Breast epithelium (tissue), 4 donors: ENCODE measurements at places on chromosomes 5 and 9. TPM values are rescaled to one million over a fixed set of nuclear protein-coding genes. Genes with fewer than 3 reads are reported as not detected.

Gene KIF20A
- total RNA-seq: 0.29 TPM

Gene NR6A1
- 5.3 TPM for total RNA-seq

Gene LCN1
- not detected for total RNA-seq

Gene INSL6
- not detected for total RNA-seq

Gene IPO11
- total RNA-seq: 34.7 TPM

Gene RLN2
- 6.9 TPM for total RNA-seq

Gene ERMP1
- 12.6 TPM for total RNA-seq

Gene TPPP
- 2.9 TPM for total RNA-seq

Gene HMGCR
- 16.5 TPM for total RNA-seq

DNA sequence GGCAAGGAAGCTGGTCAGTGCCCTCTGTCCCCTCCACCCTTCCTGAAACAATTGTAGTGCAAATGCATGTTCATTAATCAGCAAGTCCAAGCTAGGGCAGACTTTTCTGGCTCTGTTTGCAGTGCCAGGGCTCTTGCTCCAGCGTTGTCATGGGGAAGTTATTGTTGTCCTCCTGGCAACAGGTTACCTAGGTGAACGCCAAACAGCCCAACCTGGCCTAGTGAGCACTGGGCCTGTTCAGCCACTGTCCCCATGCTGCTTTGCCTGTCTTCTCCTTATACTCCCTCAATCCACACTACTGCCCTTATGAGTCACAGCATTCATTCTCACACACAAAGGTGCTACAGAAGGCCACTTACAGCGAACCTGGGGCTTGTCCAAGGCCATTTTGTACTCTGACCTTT is 34.5 kb upstream of the GLIS3 start:
- H3K4me3 ChIP-seq: no peak overlapping the region
- H3K27me3 ChIP-seq: no peaks in the 10 kb centered on the region
- no peaks in the 10 kb centered on the region for H3K36me3 ChIP-seq

GRCh38 chr9:27413511-27414219 is 110.4 kb upstream of the IFNK start:
- no peaks in the 10 kb centered on the region for H3K4me1 ChIP-seq
- peak overlapping the region; percentile 48 for H3K4me3 ChIP-seq
- H3K36me3 ChIP-seq: no peaks in the 10 kb centered on the region
- no peaks in the 10 kb centered on the region for H3K27me3 ChIP-seq
- DNase-seq: no peak
- H3K27ac ChIP-seq: peak overlapping the region; percentile 68

GRCh38 chr5:138459311-138459933 is 5.9 kb upstream of the EGR1 start:
- peaks cover 6% of the 10 kb centered on the region for H3K4me1 ChIP-seq
- no peak overlapping the region for H3K4me3 ChIP-seq
- H3K27ac ChIP-seq: no peak overlapping the region
- DNase-seq: no peak
- H3K27me3 ChIP-seq: no peaks in the 10 kb centered on the region
- no peaks in the 10 kb centered on the region for H3K36me3 ChIP-seq

DNA sequence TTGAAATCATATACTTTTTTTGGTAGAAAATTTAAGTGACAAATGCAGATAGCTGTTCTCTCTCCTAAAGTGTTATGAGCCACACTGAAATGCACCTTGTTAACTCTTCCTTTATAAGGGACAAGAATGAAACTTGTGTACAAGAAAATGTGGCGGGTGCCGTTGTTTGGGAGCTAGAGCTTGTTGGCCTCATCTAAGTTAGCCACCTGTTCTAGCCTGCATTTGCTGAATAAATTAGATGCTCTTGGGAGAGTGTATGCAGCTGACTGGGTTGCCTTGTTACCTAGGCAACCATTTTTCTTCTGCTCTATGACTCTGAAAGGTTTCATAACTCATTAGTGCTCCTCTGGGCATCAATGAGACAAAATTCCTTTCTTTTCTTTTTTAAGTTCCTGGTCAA is 174.3 kb downstream of the TAF11L14 start:
- H3K4me3 ChIP-seq: no peak overlapping the region
- no peak overlapping the region for H3K27ac ChIP-seq
- H3K4me1 ChIP-seq: no peaks in the 10 kb centered on the region
- H3K27me3 ChIP-seq: no peaks in the 10 kb centered on the region

DNA sequence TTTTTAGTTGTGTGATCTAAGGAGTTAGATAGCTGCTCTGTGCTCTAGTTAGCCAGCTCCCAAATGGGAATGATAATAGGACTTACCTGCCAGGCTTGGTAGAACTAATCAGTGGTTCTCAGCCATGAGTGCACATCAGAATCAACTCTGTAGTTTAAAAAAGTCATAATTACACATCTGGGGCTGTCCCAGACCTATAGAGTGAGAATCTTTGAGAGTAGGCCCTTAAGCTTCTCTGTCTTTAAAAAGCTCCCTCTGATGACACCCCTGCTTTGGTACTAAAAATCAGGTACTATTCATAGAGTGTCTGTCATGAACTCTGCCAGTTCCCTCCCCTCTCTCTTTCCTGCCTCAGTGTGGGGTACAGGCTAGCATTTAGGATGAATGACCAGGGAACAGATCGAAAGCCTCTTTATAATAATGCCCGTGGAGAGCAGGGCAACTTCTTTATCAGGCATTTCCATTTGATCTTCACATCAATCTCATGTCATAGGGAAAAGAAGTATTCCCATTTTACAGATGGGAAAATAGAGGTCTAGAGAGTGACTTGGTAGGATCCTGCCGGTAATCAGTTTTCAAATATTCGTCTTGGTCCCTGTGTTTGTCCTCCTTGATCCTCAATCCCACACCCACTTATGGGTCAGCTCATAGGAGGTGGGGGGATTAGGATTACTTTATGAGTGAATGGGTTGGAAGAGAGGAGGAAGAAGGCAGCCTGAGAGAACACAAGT is 15.3 kb downstream of the PPARGC1B start:
- no peaks in the 10 kb centered on the region for H3K27me3 ChIP-seq
- no peaks in the 10 kb centered on the region for H3K36me3 ChIP-seq
- no peaks in the 10 kb centered on the region for H3K4me1 ChIP-seq
- H3K27ac ChIP-seq: no peak overlapping the region
- no peak overlapping the region for H3K4me3 ChIP-seq

DNA sequence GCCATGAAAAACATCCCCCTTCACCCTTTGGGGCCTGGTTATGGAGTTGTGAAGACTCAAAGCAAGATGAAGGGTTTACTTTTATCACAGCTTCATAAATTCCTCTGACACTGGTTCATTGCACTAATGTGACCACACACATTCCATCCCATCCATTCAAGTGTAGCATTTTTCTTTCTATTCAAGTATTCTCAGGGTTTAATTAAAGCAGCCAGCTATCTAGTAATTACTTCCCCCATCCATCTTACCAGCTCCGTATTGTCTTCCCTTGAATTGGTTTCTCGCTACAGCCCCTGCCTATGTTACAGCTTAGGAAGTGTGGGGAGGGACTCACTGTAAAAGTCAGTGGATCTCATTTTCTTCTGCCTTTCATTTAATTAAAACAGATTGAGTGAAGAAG is 387.0 kb upstream of the RFX3 start:
- no peak overlapping the region for H3K4me3 ChIP-seq
- no peaks in the 10 kb centered on the region for H3K36me3 ChIP-seq
- H3K27ac ChIP-seq: no peak overlapping the region
- H3K4me1 ChIP-seq: no peaks in the 10 kb centered on the region

- no peaks in the 10 kb centered on the region for H3K27me3 ChIP-seq
- no peak for DNase-seq
- H3K27ac ChIP-seq: no peak overlapping the region
- H3K4me1 ChIP-seq: no peaks in the 10 kb centered on the region
- no peak overlapping the region for H3K4me3 ChIP-seq
These were observed 124.0 kb downstream of the CSNK1G3 start for GRCh38 chr5:123636006-123636405.

DNA sequence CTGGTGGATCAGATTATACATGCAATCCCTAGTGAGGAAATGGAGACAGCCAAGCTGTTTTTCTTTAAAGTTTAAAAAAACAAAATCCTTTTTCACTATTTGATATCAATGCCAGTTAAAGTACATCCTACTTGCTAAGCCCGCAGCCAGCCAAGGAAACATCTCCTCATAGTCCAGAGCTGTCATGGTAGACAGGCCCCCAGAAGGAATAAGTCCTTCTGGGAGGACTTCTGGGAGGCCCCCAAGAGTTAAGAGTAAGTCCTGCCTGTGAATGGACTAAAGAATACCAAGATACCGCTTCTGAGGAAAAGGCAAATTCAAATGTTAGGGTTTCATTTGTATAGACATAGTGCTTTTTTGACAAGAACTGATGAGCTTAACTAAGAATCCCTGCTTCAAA is 38.3 kb downstream of the MOCS2 start:
- H3K27ac ChIP-seq: no peak overlapping the region
- DNase-seq: no peak
- no peaks in the 10 kb centered on the region for H3K4me1 ChIP-seq
- H3K4me3 ChIP-seq: no peak overlapping the region
- no peaks in the 10 kb centered on the region for H3K36me3 ChIP-seq

GRCh38 chr5:169753795-169754194 is 116.7 kb downstream of the DOCK2 start:
- peaks cover 6% of the 10 kb centered on the region for H3K4me1 ChIP-seq
- H3K27ac ChIP-seq: peak overlapping the region; percentile 59
- no peak for DNase-seq
- H3K4me3 ChIP-seq: no peak overlapping the region
- H3K27me3 ChIP-seq: no peaks in the 10 kb centered on the region
- H3K36me3 ChIP-seq: no peaks in the 10 kb centered on the region

- H3K36me3 ChIP-seq: no peaks in the 10 kb centered on the region
- no peak overlapping the region for H3K27ac ChIP-seq
- H3K4me1 ChIP-seq: no peaks in the 10 kb centered on the region
- no peak for DNase-seq
These were observed 117.6 kb downstream of the PCSK1 start for GRCh38 chr5:96315431-96315830.

GRCh38 chr9:89425921-89426383 is 72.0 kb downstream of the SEMA4D start:
- H3K27ac ChIP-seq: no peak overlapping the region
- H3K36me3 ChIP-seq: no peaks in the 10 kb centered on the region
- DNase-seq: no peak
- no peaks in the 10 kb centered on the region for H3K4me1 ChIP-seq

- peak; percentile 91 for DNase-seq
- peaks cover 4% of the 10 kb centered on the region for H3K4me1 ChIP-seq
- no peak overlapping the region for H3K4me3 ChIP-seq
These were observed 52.7 kb downstream of the NDST1 start for GRCh38 chr5:150560401-150561191.

GRCh38 chr5:161414037-161414436 is 132.5 kb downstream of the GABRB2 start:
- no peaks in the 10 kb centered on the region for H3K4me1 ChIP-seq
- DNase-seq: no peak
- no peak overlapping the region for H3K4me3 ChIP-seq

GRCh38 chr9:105297442-105298075 is 53.1 kb downstream of the SLC44A1 start:
- no peak for DNase-seq
- H3K4me3 ChIP-seq: no peak overlapping the region
- H3K4me1 ChIP-seq: no peaks in the 10 kb centered on the region
- H3K27ac ChIP-seq: peak overlapping the region; percentile 46
- H3K27me3 ChIP-seq: no peaks in the 10 kb centered on the region

GRCh38 chr9:32701321-32702022 is 66.0 kb upstream of the TAF1L start:
- H3K27ac ChIP-seq: no peak overlapping the region
- no peaks in the 10 kb centered on the region for H3K36me3 ChIP-seq
- no peak for DNase-seq
- no peaks in the 10 kb centered on the region for H3K4me1 ChIP-seq

DNA sequence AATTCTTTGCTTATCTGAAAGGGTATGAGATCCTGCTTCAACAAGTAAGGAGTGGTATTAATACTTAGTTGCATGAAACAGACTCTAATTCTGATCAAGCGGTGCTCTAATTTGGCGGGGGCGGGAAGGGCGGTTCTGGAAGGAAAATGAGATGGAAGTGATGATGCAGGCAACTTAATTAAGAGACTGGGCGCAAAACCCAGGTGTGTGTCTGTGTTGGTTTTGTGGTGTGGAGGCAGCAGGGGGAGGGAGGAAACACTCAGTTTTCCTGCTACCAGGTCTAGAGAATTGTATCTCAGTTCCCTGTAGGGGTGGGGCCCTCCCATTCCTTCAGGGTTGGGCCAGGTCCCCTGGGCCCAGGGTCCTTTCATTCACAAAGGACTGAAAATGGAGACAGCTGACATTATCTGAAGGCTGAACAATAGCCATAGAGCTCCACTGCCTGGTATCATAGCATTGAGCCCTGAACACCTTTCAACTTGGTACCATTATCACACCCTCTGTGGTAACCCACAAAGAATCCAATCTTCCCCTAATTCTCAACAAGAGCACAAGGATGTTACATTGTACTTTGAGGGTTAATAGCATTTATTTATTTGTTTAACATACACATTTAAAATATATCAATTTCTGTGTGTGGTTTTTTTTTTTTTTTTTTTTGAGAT is 17.2 kb upstream of the C5orf47 start:
- no peaks in the 10 kb centered on the region for H3K4me1 ChIP-seq
- no peaks in the 10 kb centered on the region for H3K36me3 ChIP-seq
- H3K27me3 ChIP-seq: no peaks in the 10 kb centered on the region
- no peak overlapping the region for H3K27ac ChIP-seq

DNA sequence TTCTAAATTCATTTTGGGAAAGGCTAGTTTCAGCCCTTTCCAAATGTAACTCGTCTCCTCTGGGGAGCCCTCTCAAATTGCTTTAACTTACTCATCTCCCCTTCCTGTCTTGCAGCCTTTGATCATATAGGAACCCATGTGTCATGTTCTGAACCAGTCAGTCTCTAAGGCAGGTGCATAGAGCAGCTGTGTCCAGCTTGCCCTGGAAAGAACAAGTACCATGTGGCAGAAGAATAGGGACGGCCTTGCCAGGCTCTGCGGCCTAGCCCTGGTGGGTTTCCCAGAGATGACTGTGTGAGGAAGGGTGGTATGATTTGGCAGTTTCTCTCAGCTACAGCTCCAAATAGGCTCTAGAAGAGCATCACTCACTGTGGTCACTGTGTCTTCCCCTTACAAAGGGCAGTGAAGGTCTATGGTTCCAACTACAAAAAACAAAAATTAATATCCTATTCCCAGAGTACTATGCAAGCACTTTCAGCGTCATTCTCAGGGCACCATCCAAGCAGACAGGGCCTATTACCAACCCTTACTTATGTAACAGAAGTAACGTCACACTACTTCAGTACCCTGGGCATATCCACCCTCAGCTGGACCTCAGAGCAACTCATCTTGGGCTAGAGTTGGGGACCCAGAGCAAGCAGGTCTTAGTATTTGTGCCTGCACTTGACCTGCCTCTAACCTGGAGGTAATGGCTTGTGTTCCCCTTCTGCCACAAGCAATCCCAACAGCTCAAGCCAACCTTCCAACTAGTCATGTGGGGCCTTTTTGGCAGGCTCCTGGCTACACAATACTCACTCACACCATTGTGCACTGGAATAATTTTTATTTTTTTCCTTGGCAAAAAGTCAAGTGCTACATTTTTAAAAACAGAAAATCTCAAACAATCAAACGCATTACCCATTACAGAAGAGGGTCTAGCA is 37.2 kb upstream of the UBAP2 start:
- H3K27me3 ChIP-seq: no peaks in the 10 kb centered on the region
- H3K27ac ChIP-seq: peak overlapping the region; percentile 74
- H3K36me3 ChIP-seq: no peaks in the 10 kb centered on the region
- no peak overlapping the region for H3K4me3 ChIP-seq
- no peak for DNase-seq
- no peaks in the 10 kb centered on the region for H3K4me1 ChIP-seq
